Substantia nigra (tissue), 51 donors: ENCODE measurements at places on chromosomes 11 and 22.

- no peak for DNase-seq
Observed at GRCh38 chr11:76243193-76243956, 37.1 kb upstream of the WNT11 start.

DNA sequence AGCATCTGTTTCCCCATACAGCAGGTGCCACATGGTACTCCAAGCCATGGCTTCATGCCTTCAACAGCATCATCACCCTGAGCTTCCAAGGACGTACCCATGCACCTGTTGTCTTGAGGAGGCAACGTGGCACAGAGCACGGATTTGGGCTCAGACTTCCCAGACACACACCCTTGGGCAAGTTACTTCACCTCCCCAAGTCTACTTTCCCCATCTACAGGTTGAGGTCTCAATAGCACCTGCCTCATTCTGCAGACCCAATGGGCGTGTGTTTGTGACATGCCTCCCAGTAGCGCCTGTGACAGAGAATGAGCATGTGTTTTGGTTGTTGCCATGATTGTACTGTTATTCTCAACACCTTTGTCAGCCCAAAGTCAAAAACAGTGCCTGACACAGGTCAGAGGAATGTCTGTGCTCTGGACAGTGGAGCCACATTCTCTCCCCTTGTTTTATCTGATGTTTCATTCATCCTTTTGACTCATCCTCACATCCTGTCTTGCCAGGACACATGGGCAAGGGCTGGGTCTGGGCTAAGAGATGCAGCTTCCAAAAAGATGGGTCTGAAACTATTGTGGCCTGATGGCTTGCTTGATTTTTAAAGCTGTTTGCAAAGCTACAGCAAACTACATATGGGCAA lies 53.4 kb upstream of the CCND1 start:
- DNase-seq = no peak

DNA sequence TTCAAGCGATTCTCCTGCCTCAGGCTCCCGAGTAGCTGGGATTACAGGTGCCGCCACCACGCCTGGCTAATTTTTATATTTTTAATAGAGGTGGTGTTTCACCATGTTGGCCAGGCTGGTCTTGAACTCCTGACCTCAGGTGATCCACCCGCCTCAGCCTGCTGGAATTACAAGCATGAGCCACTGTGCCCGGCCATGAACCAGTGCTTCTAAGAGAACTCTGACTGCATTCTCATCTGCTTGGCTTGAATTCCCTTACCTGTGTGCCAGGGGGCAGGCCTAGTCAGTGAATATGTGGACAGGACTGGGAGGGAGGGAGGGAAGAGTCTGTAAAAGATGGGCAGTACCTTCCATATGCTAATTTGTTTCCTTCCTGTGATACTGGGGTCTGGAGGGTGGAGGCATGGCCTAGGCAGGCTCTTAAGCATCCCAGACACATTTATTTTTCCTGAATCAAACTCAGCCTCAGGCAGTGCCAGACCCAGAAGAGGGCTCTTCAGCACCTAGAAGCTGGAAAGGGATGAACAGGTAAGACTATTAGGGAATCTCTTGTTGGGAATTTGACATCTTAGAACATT lies 6.6 kb downstream of the RPS25 start:
- DNase-seq = no peak

GRCh38 chr11:75766443-75767227 lies 1.9 kb upstream of the DGAT2 start:
- no peak for DNase-seq
